Activated naive CD8-positive, alpha-beta T cell treated with anti-CD3 and anti-CD28 coated beads, Interleukin-2, amount 10 ng/mL, durations not matched to agents 7 days and 5 days (primary cell): ENCODE measurements at places on chromosomes 5 and 9. TPM values are rescaled to one million over a fixed set of nuclear protein-coding genes. Genes with fewer than 3 reads are reported as not detected.

SPINK4 gene
- total RNA-seq = not detected

PCDHGA5 gene
- total RNA-seq = 0.23 TPM

TAF1L gene
- total RNA-seq = 0.08 TPM

PCDHB16 gene
- not detected for total RNA-seq

F2RL2 gene
- not detected for total RNA-seq

IFNW1 gene
- total RNA-seq = not detected

SLC36A3 gene
- not detected for total RNA-seq

IL4 gene
- 1.8 TPM for total RNA-seq

STPG3 gene
- not detected for total RNA-seq

EFNA5 gene
- total RNA-seq = not detected

SKP1 gene
- 206 TPM for total RNA-seq

LVRN gene
- total RNA-seq = not detected

CDKN2B gene
- total RNA-seq = 2.1 TPM

PPP1R26 gene
- 0.28 TPM for total RNA-seq

OR1Q1 gene
- not detected for total RNA-seq

PDLIM7 gene
- total RNA-seq = 51.6 TPM

PCDHGA8 gene
- total RNA-seq = 0.11 TPM

ADGRV1 gene
- not detected for total RNA-seq

SH3RF2 gene
- total RNA-seq = not detected

YIPF5 gene
- 40.5 TPM for total RNA-seq

CTXN3 gene
- total RNA-seq = not detected

C1QTNF3 gene
- 4.8 TPM for total RNA-seq

SPINK6 gene
- total RNA-seq = not detected

ITGA1 gene
- 21.7 TPM for total RNA-seq

FOXD4L6 gene
- 0.28 TPM for total RNA-seq

ADAMTSL1 gene
- total RNA-seq = not detected

AHRR gene
- 35.7 TPM for total RNA-seq

RIOK2 gene
- 28.1 TPM for total RNA-seq

ANKRD34B gene
- total RNA-seq = not detected

AFAP1L1 gene
- 0.17 TPM for total RNA-seq

NOP16 gene
- 27.5 TPM for total RNA-seq
